ENCODE measurements at places on chromosomes 4 and X. TPM values are rescaled to one million over a fixed set of nuclear protein-coding genes. Genes with fewer than 3 reads are reported as not detected.
A peak's percentile ranks its signal among the peaks of the same experiment; 100 is the strongest.

DNA sequence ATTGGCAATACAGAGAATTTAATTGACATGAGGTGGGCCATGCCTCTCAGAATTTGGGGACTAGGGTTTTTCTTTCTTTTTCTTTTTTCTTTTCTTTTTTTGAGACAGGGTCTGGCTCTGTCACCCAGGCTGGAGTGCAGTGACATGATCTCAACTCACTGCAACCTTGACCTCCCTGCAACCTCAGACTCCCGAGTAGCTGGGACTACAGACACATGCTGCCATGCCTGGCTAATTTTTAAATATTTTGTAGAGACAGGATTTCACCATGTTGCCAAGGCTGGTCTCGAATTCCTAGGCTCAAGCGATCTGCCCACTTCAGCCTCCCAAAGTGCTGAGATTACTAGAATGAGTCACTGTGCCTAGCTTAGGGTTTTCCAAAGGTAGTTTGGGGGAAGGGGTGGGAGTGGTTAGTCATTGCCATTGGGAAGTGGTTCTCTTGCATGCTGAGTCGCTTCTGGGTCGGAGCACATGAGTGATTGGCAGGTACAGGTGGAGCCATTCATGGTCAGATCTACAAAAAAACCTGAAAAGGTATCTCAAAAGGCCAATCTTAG is 54.5 kb downstream of the MID2 start:
- H3K27me3 ChIP-seq: no peaks in the 10 kb centered on the region
- DNase-seq: peak; percentile 21
- H3K4me3 ChIP-seq: no peak overlapping the region
- H3K27ac ChIP-seq: no peak overlapping the region
- H3K36me3 ChIP-seq: no peaks in the 10 kb centered on the region
- peaks cover 4% of the 10 kb centered on the region for H3K4me1 ChIP-seq

DNA sequence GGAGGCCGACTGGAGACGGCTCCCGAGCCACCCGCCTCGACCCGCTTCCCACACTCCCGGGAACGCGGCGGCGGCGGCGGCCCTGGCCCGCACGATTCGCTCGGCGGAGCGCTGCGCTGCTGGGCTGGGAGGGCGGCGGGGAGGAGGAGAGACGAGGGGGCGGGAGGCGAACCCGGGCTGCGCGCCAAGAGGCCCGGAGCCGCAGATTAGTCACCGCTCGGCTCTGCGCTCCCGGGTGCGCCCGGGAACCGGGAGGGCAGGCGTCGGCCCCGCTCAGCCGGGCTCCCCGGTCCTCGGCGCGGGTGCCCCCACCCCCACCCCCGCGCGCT is 11.2 kb upstream of the BCOR start:
- H3K27ac ChIP-seq: peak overlapping the region; percentile 99
- H3K36me3 ChIP-seq: no peaks in the 10 kb centered on the region
- H3K27me3 ChIP-seq: no peaks in the 10 kb centered on the region

- peaks cover 16% of the 10 kb centered on the region for H3K4me1 ChIP-seq
- DNase-seq: peak; percentile 43
- no peaks in the 10 kb centered on the region for H3K27me3 ChIP-seq
- H3K36me3 ChIP-seq: no peaks in the 10 kb centered on the region
- peak overlapping the region; percentile 21 for H3K27ac ChIP-seq
- no peak overlapping the region for H3K4me3 ChIP-seq
Measured at GRCh38 chr4:73725985-73726384, 14.4 kb upstream of the CXCL8 start.

Gene ATOH1
- not detected for total RNA-seq

Gene USP17L17
- not detected for total RNA-seq

Gene PPID
- 26.2 TPM for total RNA-seq
